Naive B cell (primary cell): ENCODE measurements at places on chromosomes 5 and 9. TPM values are rescaled to one million over a fixed set of nuclear protein-coding genes. Genes with fewer than 3 reads are reported as not detected.

Gene CCT5
- 227 TPM for polyA plus RNA-seq

Gene DMRT3
- polyA plus RNA-seq, result not detected

- H3K36me3 ChIP-seq, result no peaks in the 10 kb centered on the region
- H3K4me3 ChIP-seq, result no peak overlapping the region
- DNase-seq, result no peak
- no peak overlapping the region for H3K27ac ChIP-seq
- H3K4me1 ChIP-seq, result no peaks in the 10 kb centered on the region
Measured at GRCh38 chr5:69484891-69485290, 7.7 kb upstream of the OCLN start.

GRCh38 chr9:111897601-111898137, 1.1 kb downstream of the UGCG start:
- no peaks in the 10 kb centered on the region for H3K36me3 ChIP-seq
- DNase-seq, result peak; percentile 71
- H3K4me1 ChIP-seq, result peaks cover 14% of the 10 kb centered on the region
- no peaks in the 10 kb centered on the region for H3K27me3 ChIP-seq
- no peak overlapping the region for H3K4me3 ChIP-seq
- no peak overlapping the region for H3K27ac ChIP-seq

Gene C8G
- not detected for polyA plus RNA-seq

DNA sequence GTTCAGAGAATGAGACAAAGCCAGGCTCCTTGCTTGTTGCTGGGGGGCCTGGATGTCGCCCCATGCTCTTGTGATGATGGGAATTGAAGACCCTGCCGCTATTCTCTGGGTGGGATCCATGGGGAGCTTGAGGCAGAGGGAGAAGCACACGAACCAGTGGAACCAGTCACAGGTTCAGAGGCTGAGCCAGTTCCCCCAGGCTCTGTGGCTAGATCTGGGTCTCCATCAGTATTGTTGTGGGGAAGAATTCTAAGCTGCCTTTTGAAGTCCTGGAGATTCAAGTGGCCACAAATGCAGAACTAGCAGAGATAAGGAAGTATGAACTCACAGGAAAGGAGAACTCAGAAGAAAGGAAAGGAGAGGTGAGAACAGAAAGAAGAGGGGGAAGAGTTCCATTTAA, 219.4 kb downstream of the MSX2 start:
- no peak overlapping the region for H3K4me3 ChIP-seq
- no peak overlapping the region for H3K27ac ChIP-seq
- H3K36me3 ChIP-seq, result no peaks in the 10 kb centered on the region
- H3K27me3 ChIP-seq, result peaks cover 8% of the 10 kb centered on the region
- DNase-seq, result no peak

GRCh38 chr5:103849934-103850333, 287.3 kb upstream of the NUDT12 start:
- H3K4me3 ChIP-seq, result no peak overlapping the region
- no peaks in the 10 kb centered on the region for H3K36me3 ChIP-seq
- H3K27ac ChIP-seq, result no peak overlapping the region
- H3K27me3 ChIP-seq, result no peaks in the 10 kb centered on the region
- DNase-seq, result no peak

Gene BARHL1
- not detected for polyA plus RNA-seq

DNA sequence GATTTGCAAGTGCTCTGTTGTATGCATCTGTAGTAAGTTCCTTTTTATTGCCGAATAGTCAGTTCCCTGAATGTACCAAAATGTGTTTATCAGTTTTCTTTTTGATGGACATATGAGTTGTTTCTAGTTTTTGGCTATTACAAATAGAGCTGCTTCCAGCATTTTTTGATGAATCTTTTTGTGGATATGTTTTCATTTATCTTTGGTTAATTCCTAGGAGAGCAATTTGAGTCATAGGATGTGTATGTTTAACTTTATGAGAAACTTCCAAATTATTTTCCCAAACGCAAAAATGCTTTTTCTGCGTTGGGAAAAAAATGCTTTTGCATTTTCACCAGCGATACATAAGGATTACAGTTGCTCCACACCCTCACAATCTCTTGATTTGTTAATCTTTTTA, 287.7 kb downstream of the FER start:
- peaks cover 15% of the 10 kb centered on the region for H3K4me1 ChIP-seq
- H3K36me3 ChIP-seq, result no peaks in the 10 kb centered on the region
- H3K27me3 ChIP-seq, result no peaks in the 10 kb centered on the region
- no peak for DNase-seq
- H3K27ac ChIP-seq, result no peak overlapping the region

GRCh38 chr5:157874861-157875260, 15.9 kb upstream of the CLINT1 start:
- no peaks in the 10 kb centered on the region for H3K36me3 ChIP-seq
- H3K4me3 ChIP-seq, result no peak overlapping the region
- peaks cover 2% of the 10 kb centered on the region for H3K4me1 ChIP-seq
- H3K27me3 ChIP-seq, result no peaks in the 10 kb centered on the region
- no peak for DNase-seq
- H3K27ac ChIP-seq, result no peak overlapping the region

Gene NIPAL4
- polyA plus RNA-seq, result 14.8 TPM

DNA sequence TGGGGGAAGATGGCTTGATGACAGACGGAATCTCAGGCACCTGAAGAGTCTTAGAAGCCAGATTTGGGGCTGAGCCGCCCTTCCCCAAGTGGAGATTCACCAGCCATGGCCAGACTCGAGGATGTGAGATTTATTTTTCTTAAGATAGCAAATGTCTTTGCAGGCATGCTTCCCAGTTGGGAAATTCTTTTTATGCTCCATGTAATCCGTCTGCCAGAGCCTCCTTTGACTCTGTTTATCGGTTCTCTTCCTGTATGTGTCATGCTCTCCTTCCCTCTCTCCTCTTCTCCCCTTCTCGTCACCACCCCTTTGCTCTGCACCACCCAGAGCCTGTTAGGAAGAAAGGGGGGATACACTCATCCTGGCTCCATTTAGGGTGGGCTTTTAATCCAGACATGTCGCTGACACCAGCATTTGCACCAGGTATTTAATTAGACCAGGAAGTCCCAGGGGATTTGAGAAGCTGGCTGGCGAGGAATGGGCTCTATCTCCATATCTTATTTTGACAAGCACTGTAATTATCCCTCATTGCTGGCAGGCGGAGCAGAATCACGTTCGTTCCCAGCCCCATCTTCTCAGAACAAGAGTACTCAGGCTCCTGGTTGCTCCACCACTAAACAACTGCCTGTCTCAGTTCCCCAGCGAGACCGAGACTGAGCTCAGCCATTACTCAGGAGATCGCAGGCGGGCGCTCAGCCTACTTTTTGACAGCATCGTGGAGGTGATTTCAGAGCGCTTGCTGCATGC, 50.9 kb downstream of the KCNIP1 start:
- no peak overlapping the region for H3K27ac ChIP-seq
- H3K36me3 ChIP-seq, result no peaks in the 10 kb centered on the region
- no peaks in the 10 kb centered on the region for H3K4me1 ChIP-seq
- no peak overlapping the region for H3K4me3 ChIP-seq
- peaks cover 27% of the 10 kb centered on the region for H3K27me3 ChIP-seq

DNA sequence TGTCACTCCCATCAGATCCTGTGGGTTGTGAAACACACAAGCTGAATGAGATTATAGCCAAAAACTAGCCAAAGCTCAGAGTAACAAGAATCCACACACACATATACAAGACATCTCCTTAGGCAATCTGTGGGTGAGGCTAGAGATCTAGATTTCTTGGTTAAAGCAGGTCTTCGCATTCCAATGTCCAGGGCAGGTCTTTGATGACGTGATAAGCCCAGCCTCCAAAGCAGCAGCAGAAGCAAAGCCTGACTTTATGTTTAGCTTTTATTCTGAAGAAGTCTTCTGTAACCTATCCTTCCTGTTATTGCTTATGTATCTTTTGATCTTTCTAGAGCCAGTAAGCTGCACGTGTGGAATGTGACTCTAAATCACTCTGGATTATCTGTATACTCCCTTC, 199.1 kb upstream of the SLC30A5 start:
- no peak overlapping the region for H3K27ac ChIP-seq
- no peak for DNase-seq
- H3K4me3 ChIP-seq, result no peak overlapping the region
- no peaks in the 10 kb centered on the region for H3K4me1 ChIP-seq

GRCh38 chr9:32554107-32554506, 1.7 kb upstream of the TOPORS start:
- H3K27me3 ChIP-seq, result no peaks in the 10 kb centered on the region
- H3K4me1 ChIP-seq, result peaks cover 47% of the 10 kb centered on the region

Gene CTSV
- polyA plus RNA-seq, result not detected

DNA sequence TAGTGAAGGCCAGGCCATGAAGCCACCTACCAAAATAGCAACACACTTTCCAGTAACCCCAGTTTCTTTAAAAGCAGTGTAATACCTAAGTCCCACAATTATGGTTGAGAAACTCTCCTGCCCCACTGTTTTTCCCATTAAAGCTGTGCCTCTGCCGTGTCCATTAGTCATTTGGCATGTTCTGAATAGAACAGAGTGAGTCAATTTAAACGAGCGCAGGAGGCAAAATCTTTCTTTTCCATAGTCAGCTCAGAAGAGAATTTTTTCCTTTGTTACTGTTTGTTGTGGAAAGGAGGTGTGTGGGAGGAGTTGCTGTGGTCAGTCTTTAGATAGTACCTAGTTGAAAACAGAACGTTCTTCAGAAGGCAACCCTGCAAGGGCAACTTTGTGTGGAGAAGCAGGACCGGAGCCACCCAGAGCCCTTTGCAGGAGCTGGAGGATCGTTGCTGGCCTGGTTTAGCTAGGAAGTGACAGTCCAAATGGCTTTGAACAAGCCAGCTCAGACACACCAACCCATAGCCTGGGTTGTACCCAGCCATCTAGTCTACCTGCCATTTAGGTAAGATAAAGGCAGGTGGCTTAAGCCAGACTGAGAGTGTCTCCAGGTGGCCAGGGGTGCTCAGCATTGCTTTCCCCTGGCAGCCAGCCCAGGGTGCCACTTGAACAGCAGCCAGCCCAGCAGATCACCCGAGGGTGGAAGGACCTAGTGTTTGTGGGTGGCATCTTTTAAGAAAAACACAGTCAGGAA, 30.4 kb downstream of the GADD45G start:
- no peak for DNase-seq
- peaks cover 4% of the 10 kb centered on the region for H3K27me3 ChIP-seq
- H3K27ac ChIP-seq, result no peak overlapping the region
- H3K36me3 ChIP-seq, result no peaks in the 10 kb centered on the region

Gene ADAMTSL1
- polyA plus RNA-seq, result not detected

Gene SLC28A3
- polyA plus RNA-seq, result not detected

- no peak overlapping the region for H3K27ac ChIP-seq
- H3K4me1 ChIP-seq, result peaks cover 27% of the 10 kb centered on the region
- no peaks in the 10 kb centered on the region for H3K27me3 ChIP-seq
- H3K36me3 ChIP-seq, result no peaks in the 10 kb centered on the region
- no peak overlapping the region for H3K4me3 ChIP-seq
Measured at GRCh38 chr5:133402775-133403174, 209.6 kb downstream of the FSTL4 start.

Gene PCDHA3
- not detected for polyA plus RNA-seq

Gene GPR150
- 0.64 TPM for polyA plus RNA-seq

- H3K4me3 ChIP-seq, result no peak overlapping the region
- no peaks in the 10 kb centered on the region for H3K27me3 ChIP-seq
- peaks cover 6% of the 10 kb centered on the region for H3K36me3 ChIP-seq
- H3K27ac ChIP-seq, result no peak overlapping the region
Measured at GRCh38 chr5:5788793-5789192, 366.3 kb downstream of the ICE1 start.

- H3K4me3 ChIP-seq, result no peak overlapping the region
- no peak for DNase-seq
- H3K27me3 ChIP-seq, result no peaks in the 10 kb centered on the region
- H3K27ac ChIP-seq, result no peak overlapping the region
- H3K36me3 ChIP-seq, result no peaks in the 10 kb centered on the region
Measured at GRCh38 chr5:132665574-132666080, 7.7 kb downstream of the IL13 start.

DNA sequence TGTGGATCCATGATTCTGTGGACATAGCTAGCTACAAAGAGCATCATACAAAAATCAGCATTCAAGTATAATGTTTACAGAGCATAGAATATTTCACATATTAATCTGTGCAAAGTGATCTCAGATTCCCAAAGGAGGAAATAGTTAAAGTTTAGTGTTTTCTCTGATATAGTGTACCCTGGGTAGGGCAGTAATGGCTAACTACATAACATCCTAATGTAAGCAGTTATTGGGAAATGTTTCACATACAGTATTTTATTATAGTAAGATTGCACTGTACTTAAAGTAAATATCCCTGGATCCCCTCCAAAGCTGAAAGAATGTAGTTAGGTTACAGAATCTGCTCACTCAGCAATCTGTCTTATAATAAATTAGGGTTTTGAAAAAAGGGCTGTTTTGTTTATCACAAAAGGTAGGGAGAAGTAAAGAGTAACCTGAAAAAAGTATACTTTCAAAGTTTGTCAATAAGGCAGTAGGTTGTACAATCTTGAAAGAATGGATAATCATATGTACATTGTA, 52.5 kb upstream of the SMARCA2 start:
- DNase-seq, result no peak
- H3K27ac ChIP-seq, result no peak overlapping the region
- H3K27me3 ChIP-seq, result peaks cover 20% of the 10 kb centered on the region
- H3K4me1 ChIP-seq, result no peaks in the 10 kb centered on the region
- H3K4me3 ChIP-seq, result no peak overlapping the region

DNA sequence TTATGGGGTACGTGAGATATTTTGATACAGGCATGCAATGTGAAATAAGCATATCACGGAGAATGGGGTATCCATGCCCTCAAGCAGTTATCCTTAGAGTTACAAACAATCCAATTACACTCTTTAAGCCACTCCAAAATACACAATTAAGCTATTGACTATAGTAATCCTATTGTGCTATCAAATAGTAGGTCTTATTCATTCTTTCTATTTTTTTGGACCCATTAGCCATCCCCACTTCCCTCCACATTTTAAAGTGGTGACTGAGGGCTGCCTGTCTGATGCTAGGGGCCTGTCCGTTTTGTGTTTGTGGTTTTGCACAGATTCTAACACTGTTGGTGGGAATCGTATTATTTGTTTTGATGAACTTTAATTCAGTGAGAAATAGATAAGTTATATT, 129.7 kb upstream of the DHFR start:
- no peak for DNase-seq
- H3K4me1 ChIP-seq, result no peaks in the 10 kb centered on the region
- H3K4me3 ChIP-seq, result no peak overlapping the region
- no peaks in the 10 kb centered on the region for H3K27me3 ChIP-seq

Gene PCA3
- not detected for polyA plus RNA-seq

DNA sequence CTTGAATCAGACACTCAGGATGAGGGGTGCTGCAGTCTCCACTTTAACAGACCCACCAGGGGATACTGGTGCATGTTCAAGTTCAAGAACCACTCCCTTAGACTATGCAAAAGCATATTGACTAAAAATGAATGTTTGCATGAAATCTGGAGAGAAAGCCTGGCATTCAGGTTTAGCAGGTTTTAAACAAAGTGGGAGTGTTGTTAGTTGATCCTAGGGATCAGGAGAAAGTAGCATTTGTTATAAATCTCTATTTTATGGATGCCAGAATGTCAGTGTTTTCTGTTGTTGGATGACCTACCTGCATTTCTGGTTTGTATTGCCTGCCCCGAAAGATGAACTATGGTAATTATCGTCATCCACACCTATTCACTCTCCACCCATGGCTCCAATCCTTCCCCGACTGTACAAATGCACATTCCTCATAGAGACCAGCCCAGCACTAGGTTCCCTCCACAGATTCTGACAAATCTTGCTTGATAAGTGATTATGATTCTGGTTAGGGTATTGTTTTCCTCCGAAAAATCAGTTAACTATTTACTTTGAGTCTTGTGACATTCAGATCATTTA, 17.2 kb downstream of the TMEM252 start:
- H3K36me3 ChIP-seq, result no peaks in the 10 kb centered on the region
- no peak overlapping the region for H3K4me3 ChIP-seq
- no peak for DNase-seq
- H3K27me3 ChIP-seq, result peaks cover 8% of the 10 kb centered on the region
- no peak overlapping the region for H3K27ac ChIP-seq

GRCh38 chr5:35198686-35199085, 31.6 kb downstream of the PRLR start:
- no peaks in the 10 kb centered on the region for H3K36me3 ChIP-seq
- no peak overlapping the region for H3K4me3 ChIP-seq
- H3K4me1 ChIP-seq, result peaks cover 31% of the 10 kb centered on the region
- H3K27me3 ChIP-seq, result peaks cover 13% of the 10 kb centered on the region
- no peak for DNase-seq

Gene NEUROG1
- not detected for polyA plus RNA-seq
